ENCODE measurements at places on chromosomes 6 and 20.

DNA sequence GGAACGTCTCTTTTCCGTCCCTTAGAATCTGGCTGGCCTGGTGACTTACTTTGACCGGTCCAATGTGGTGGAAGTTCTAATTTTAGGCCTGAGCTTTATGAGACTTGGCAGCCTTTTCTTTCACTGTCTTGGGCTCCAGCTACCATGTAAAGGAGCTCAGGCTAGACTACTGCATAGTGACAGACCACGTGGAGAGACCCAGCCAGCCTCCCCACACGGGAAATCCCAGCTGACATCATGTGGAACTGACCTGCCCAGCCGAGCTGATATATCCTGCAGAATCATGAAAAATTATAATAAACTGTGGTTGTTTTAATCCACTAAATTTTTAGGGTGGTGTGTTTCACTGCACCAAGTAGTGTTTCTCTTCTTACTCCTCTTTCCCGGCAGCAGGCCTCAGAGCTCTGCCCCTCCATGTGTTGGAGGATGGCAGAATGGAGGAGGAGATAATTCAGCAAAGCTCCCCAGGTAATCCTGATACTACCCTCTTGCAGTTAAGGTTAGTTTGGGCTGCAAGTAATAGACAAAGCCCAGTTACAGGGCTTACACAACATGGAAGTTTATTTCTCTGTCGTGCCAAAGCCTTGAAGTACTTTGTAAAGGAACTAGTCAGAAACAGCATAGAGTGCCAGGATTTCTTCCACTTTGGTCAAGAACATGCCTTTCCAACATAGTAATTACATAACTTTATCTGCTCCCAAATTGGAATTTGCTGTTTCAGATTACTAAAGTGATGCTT lies 87.5 kb downstream of the SH3BGRL2 start:
- no peak for DNase-seq

GRCh38 chr6:20554326-20554725 lies 20.1 kb downstream of the CDKAL1 start:
- DNase-seq, result no peak

DNA sequence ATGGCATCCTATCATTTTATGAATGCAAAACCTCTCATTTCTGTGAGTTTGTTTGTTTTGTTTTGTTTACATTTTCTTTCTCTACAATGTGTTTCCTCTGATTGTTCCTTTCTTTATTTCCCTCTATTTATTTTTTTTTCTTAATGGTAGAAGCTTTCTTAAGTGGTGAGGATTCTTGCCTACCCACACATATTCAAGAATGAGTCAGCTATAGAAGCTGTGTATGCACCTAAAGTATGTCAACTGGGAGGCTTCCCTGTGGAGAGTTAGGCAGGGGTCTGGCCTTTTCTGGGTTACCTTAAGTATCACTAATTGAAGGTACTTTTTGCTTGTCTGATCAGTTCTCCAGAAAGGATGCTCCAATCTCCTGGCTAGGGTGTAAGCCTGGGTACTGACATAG lies 354.0 kb downstream of the ESR1 start:
- no peak for DNase-seq

- DNase-seq, result no peak
Measured at GRCh38 chr6:15058200-15059061, 187.4 kb upstream of the JARID2 start.

GRCh38 chr6:112360498-112360897 lies 13.4 kb downstream of the RFPL4B start:
- no peak for DNase-seq

DNA sequence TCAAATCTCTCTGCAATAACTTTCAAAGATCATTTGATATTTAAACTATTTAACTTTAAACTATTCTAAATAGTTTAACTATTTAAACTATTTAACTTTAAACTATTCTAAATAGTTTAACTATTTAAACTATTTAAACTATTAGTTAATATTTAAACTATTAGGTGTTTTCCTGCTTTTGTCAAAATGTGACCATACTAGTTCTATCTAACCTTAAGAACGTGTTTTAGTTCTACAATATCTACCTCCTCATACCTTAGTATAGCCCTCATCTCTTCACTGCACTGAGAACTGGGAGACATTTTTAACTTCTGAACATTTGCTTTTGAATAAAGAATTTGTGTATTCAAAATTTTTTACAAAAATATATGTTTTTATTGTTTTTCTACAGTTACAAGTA lies 429.1 kb downstream of the ADGRB3 start:
- no peak for DNase-seq

DNA sequence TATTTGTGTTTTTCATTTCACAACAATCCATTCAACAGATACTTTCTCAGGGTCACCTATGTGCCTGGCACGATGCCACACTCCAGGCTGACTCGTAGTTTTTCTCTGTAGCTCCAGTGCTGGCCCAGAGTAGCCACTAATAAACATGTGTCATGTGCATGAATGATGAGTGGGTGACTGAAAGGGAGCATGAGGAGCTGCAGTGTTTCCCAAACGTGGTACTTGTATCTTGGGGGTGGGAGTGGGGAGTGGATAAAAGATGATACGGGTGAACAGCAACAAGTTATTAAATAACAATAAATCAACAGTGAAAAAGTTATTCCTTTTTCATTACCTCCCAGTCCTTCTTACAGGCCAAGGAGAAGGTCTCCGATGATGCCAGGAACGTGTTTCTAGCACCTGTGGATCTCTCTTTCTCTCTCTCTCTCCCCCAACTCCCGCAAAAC lies 17.1 kb downstream of the SRXN1 start:
- no peak for DNase-seq

- no peak for DNase-seq
Measured at GRCh38 chr6:56851541-56852259, 103.2 kb upstream of the BEND6 start.

- no peak for DNase-seq
Measured at GRCh38 chr20:31684153-31685015, 38.3 kb downstream of the BCL2L1 start.

DNA sequence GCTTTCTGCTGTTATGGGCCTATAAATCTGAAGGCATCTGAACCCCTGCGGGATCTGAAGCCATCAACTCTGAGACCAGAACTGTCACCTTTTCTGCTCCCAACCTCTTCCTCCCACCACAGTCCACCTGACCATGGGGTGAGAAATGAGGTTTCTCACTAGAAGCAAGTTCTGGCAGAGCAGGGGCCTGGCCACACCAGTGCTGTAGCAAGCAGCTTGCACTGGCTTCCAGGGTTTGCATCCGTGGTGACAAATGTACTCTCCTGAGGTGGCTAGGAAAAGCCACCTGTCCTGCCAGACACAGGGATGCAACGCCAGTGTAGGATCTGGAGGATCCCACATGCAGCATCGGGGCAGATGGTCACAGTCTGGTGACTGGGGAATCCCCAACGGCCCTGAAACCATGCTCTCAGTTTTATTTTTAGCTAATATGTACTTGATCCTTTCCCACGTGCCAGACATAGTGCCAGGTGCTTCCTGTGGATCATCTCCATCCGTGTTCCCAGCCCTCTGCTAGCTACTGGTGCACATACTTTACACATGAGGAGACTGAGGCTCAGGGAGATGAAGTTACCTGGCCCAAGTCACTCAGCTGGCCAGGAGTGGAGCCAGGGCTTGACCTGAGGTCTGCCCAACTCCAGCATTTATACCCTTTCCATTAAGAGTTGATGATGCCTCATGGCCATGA lies 122.1 kb upstream of the SPACA1 start:
- DNase-seq, result no peak

- no peak for DNase-seq
Measured at GRCh38 chr6:151974061-151974617, 166.7 kb downstream of the ESR1 start.

DNA sequence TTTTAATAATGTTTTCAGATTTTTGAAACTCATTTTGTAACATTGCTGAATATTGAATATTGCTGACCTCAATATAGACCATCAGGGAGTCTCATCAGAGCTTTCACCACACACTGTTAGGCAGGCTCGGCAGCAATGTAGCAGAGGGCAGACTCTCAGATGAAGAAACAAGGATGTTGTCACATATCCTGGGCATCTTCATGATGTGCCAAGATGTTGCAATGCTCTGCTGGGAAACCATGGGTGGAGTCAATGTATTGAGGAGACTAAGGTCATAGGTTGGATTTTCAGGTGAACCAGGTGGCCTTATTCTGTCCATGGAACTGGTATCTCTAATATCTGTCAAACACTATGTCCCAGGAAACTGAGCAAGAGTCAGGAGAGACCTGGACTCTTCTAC lies 27.3 kb downstream of the NR2E1 start:
- DNase-seq, result no peak

GRCh38 chr6:160374836-160375560 lies 26.8 kb downstream of the SLC22A3 start:
- no peak for DNase-seq

GRCh38 chr6:149438855-149439254 lies 38.8 kb downstream of the SUMO4 start:
- DNase-seq, result no peak

- DNase-seq, result no peak
Measured at GRCh38 chr6:129593233-129593564, 116.8 kb downstream of the ARHGAP18 start.

Measured in CD8-positive, alpha-beta T cell (primary cell).